CD4-positive, alpha-beta memory T cell (primary cell): ENCODE measurements at places on chromosomes 12 and 14. TPM values are rescaled to one million over a fixed set of nuclear protein-coding genes. Genes with fewer than 3 reads are reported as not detected.

Gene RPS6KL1
- total RNA-seq, result 2.5 TPM

- DNase-seq, result no peak
Observed at GRCh38 chr12:452667-453210, 7.0 kb upstream of the B4GALNT3 start.

- DNase-seq, result no peak
Observed at GRCh38 chr12:30700216-30700900, 4.7 kb upstream of the IPO8 start.

DNA sequence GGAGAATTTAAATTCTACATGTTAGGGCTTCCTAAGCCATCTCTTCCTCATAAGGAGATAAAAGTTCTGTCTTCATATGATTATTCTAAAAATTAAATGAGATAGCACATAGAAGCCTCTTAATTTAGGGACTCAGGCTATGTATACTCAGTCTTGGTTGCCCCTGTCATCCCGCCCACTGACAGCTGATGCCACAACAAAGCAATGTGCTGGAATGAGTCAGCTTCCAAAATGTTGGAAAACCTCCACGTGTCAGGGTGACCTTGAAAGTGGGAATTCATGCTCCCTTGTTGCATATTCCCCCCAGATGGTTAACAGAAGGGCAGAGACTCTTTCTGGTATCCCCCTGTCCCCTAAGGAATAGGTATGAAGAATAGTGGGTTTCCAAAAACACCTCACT, 238.0 kb upstream of the DDHD1 start:
- DNase-seq, result no peak
